ENCODE measurements at places on chromosomes 1 and 21. TPM values are rescaled to one million over a fixed set of nuclear protein-coding genes. Genes with fewer than 3 reads are reported as not detected.

DNA sequence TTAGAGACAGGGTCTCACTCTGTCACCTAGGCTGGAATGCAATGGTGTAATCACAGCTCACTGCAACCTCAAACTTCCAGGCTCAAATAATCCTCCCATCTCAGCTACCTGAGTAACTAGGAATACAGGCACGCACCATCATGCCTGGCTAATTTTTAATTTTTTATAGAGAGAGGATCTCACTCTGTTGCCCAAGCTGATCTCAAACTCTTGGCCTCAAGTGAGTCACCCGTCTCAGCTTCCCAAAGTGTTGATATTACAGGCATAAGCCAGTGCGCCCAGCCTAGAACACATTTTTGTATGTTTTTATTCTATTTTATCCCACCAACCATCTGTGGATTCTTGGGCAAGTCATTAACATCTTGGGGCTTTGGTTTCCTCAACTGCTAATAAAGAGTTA is 100.5 kb downstream of the AK5 start:
- DNase-seq: no peak

- no peak for DNase-seq
Observed at GRCh38 chr1:39574646-39575045, 1.9 kb downstream of the PABPC4 start.

DNA sequence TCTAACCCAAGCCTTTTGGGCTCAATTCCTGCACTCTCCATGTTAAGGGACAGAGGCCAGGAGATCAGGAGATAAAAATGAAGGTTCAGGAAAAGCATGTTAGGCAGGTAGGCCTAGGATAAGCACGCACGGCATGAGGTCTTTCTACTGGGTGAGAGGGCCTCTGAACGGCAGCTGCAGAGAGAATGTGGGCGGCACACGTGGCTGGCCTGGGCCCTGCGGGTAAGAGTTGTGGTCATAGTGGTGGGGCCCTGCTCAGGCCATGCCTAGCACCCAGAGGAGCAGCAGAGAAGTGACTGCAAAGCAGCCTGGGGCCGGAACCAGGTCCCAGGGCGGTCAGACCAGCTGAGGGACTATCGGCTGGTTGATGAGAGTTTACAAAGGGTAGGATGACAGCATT is 7.5 kb upstream of the FOXO6 start:
- no peak for DNase-seq

DNA sequence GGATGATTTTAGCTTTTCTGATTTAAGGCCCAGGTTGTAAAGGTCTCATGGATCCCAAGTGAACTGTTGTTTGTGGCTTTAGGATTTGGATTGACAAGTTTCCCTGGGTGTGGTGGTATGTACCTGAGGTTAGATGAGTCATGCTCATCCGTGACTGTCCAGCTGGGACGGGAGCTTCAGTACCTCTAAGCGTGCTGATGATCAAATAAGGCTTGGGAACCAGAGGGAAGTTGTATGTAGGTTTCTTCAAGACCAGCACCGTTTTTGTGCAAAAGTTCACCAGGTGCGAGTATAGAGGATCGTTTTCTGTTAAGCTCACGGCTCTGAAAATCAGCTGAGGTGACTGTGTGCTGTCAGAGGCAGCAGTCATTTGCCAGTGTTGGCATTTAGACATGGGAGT is 19.8 kb downstream of the PLA2G2E start:
- DNase-seq: no peak

- DNase-seq: no peak
Observed at GRCh38 chr1:86887479-86888162, 26.3 kb downstream of the SELENOF start.

DNA sequence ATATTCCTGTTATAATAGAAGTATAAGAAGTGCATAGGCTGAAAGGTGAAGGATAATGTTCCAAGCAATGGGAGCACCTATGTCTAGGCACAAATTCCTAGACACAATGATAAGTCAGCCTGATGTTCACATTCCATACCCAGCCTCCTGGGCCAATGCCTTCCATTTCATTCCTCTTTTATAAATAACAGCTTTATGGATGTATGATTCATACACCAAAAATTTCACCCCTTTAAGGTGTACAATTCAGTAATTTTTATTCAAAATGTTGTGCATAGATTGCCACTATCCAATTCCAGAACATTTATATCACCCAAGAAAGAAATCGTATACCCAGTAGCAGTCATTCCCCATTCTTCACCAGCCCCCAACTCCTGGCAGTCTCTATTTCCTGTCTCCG is 118.8 kb downstream of the BRINP2 start:
- no peak for DNase-seq

- DNase-seq: no peak
Observed at GRCh38 chr1:197469620-197470210, 201.7 kb downstream of the CRB1 start.

DNA sequence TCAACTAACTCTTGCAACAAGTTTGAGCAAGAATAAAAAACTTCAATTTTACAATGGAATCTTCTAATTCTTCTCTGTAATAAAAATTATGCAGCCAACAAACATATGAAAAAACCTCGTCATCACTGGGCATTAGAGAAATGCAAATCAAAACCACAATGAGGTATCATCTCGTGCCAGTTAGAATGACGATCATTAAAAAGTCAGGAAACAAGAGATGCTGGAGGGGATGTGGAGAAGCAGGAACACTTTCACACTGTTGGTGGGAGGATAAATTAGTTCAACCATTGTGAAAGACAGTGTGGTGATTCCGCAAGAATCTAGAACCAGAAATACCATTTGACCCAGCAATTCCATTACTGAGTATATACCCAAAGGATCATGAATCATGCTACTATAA is 327.5 kb upstream of the LYPLAL1 start:
- no peak for DNase-seq

DNA sequence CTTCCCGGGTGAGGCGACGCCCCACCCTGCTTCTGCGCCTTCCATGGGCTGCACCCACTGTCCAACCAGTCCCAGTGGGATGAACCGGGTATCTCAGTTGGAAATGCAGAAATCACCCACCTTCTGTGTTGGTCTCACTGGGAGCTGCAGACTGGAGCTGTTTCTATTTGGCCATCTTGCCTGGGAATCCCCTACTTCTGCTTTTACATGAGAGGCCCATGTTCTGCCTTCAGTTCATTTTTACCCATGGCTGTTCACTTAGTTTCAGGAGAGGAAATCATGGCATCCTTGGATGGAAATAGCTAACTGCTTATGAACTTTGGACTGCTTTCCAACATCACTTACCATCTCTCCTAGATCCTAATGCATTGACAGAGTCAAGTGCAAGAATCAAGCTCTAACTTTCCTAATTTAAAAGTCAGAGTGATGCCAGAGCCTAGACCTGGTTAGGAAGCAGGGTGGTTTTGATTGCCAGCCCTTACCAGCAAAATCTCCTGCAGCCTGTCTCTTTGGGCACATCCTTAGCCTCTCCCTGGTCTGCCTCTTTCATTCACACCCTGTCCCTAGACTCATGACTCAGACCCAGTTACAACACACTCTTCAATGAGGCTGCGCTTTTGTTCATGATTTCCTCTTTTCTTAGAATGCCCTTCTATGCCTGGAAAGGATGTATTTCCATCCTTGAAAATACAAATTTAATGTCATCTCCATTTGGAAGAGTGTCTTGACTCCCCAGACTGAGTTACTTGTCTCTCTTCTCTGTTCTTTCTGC is 137.2 kb downstream of the KCTD3 start:
- no peak for DNase-seq

DNA sequence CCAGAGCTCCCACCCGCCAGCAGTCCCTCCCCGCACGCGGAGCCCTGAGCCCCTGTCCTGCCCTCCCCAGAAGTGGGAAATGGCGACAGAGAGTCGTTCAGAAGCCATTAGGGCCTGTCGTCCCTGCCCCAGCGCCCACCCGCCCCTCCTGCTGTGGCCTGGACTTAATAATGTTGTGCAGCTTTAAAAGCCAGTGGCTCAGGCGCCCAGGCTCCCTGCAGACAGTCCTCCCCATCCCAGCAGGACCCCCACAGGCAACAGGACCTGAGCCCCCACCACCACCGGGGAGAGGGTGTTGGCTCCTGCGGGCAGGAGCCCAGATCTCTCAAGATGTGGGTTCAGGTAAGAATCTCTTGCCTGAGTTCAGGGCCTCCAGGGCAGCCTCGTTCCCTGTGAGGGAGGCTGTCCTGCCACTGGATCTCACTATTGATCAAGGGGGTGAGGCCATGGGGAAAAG is 125.3 kb upstream of the RUNX3 start:
- DNase-seq: no peak

DNA sequence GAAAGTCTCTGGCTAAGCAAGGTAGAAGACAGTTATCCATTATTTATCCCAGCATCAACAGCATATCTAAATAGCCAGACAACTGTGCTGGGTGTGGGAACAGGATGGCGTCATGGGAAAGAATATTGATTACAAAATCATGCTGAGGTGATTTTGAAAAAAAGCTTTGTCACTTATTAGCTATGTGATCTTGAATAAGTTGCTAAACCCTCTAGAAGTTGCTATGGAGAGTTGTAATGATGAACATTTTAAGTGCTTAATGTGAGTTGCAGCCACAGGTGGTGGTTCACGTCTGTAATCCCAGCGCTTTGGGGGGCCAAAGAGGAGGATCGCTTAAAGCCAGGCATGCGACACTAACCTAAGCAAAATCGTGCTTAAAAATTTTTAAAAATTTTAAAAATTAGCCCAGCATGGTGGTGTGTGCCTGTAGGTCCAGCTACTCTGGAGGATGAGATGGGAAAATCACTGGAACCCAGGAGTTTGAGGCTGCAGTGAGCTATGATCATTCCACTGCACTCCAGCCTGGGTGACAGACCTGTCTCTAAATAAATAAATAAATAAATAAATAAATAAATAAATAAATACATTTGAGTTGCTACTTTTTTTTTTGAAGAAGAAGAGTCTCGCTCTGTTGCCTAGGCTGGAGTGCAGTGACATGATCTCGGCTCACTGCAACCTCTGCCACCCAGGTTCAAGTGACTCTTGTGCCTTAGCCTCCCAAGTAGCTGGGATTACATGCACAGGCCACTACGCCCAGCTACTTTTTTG is 33.6 kb downstream of the WNT2B start:
- no peak for DNase-seq

DNA sequence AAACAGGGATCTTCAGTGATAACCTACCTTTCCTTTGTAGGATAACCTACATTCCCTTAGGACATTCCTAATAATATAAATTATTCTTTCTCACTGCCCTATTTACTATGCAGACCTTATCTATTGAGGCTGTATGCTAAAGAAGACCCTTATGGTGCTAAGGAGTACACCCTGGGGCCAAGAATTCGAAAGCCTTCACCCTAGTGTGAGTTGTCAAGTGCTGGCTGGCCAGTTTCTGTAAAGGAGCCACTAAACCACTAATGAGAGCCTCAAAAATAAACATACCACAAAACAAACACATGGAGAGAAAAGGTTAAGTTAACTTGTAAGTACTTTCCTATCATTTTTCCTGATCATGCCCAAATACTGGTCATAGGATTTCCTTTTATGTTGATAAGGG is 315.0 kb upstream of the CAMK1G start:
- DNase-seq: no peak

GRCh38 chr1:209012443-209013196 is 570.9 kb upstream of the CAMK1G start:
- DNase-seq: no peak

GRCh38 chr1:32178380-32179192 is 889 bp upstream of the TXLNA start:
- DNase-seq: no peak

GRCh38 chr1:244878681-244879080 is 14.3 kb upstream of the HNRNPU start:
- DNase-seq: no peak

DNA sequence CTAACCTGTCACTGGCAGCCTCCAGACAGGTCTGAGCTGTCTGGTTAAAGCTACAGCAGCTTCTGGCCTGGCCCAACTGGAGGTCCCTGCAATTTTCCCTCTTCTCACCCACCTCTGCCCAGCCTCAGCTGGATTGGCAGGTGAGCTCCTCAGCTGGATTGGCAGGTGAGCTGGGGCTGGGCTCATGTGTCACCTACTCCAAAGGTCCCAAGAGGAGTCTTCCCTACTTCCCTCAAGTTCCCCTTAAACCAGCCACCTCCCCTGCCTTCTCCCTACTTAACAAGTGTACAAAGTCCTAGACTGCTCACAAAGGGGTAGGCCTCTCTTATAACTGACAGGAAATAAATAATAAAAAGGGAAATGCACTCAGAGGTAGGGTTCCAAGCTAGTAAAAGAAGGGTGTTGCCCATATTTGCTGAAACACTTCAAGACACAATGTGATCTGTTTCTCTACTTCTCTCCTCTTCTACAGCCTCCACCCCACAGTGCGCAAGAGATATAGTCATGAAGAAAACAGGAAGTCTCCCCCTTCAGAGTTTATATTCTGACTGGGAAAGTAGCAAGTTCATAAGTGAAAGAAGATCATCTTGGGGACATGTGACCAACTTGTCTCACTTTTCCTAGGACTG is at the start of gene GPA33:
TSS of gene GPA33 (minus strand) at position 64 of the 629 bp plus-strand sequence. CDS start 90 bp downstream, outside the sequence.
- DNase-seq: no peak

GRCh38 chr1:78055565-78056132 is 9.9 kb downstream of the GIPC2 start:
- DNase-seq: no peak

DNA sequence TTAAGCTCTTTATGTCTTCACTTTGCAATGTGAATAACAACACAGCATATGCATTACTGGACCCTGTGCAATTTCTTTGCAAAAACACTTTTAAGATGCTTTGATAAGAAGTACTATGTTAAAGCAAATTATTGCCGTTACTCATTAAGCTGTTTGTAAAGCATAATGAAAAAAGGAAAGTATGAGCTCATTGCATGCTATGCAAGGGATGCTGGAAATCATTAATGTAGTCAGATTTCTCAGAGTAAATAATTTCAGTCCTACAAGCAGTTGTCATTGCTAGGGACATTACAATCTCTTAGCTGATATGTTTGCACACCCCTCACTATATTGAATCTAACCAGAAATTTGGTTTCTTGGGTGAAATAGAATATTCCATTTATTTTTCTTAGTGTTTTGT is 982.5 kb upstream of the ADGRL2 start:
- no peak for DNase-seq

- DNase-seq: no peak
Observed at GRCh38 chr1:205714190-205714905, 34.0 kb upstream of the SLC45A3 start.

- DNase-seq: peak; percentile 59
Observed at GRCh38 chr1:204408074-204408507, 3.5 kb downstream of the PPP1R15B start.

DNA sequence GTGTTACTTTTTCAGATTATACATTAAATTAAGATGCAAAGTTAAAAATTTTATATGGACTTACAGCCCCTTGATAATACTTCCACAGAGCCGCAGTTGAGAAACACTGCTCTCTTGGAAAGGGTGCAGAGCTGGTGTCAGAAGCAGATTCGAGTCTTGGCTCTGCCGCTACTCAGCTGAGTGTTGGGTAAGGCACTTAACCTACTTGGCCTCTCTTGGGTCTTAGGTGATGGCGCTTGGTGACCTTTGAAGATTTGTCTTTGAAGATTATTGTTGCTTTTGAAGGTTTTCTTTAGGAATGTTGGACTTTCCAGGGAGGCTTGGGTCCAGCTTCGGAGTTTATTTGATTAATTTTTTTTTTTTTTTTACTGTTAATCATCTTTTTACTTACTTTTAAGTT is 48.5 kb downstream of the CAMTA1 start:
- DNase-seq: no peak

The CFHR5 gene
- polyA plus RNA-seq: not detected

The OR2AK2 gene
- polyA plus RNA-seq: not detected

The EVI5 gene
- polyA plus RNA-seq: 19.5 TPM

The PRAMEF6 gene
- not detected for polyA plus RNA-seq

The PYHIN1 gene
- 0.43 TPM for polyA plus RNA-seq

The GUCA2A gene
- not detected for polyA plus RNA-seq

Measured in muscle of arm (tissue), 14 donors.